ENCODE measurements at places on chromosomes 1 and 21.

GRCh38 chr21:32335601-32336575 lies 37.2 kb downstream of the MRAP start:
- DNase-seq = no peak

GRCh38 chr1:109814993-109815786 lies 51.5 kb upstream of the EPS8L3 start:
- no peak for DNase-seq

DNA sequence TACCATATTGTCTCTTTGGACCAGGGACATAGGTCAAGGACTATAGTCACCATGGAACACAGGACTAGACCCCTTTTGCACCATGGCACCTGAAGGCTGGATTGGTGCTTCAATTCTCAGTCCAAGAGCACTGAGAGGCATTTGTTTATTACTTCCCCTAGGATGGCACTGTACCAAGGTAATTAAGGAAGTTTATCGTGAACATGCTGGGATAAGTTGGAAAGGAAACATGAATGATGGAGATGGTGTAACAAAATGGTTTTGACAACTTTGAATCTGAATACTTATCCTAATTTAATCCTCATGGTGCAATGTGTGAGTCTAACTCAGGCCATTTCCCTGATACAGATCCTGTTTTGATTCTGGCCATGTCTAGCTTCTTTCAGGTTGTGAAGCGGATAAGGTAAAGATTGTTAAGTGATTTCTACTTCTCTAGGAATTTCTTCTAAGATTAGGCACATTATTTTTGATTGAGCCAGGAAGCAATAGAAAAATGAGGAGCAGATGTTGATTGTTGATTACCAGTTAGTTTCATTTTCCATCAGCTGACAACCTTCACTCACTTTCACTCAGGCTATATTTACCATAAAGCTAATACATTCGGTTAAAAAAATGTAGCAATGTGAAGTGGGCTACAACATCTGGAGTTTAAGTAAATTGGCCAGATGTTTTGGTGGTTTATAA lies 37.3 kb upstream of the SIPA1L2 start:
- DNase-seq = no peak

GRCh38 chr1:225733254-225733653 lies 44.4 kb upstream of the SRP9 start:
- no peak for DNase-seq

DNA sequence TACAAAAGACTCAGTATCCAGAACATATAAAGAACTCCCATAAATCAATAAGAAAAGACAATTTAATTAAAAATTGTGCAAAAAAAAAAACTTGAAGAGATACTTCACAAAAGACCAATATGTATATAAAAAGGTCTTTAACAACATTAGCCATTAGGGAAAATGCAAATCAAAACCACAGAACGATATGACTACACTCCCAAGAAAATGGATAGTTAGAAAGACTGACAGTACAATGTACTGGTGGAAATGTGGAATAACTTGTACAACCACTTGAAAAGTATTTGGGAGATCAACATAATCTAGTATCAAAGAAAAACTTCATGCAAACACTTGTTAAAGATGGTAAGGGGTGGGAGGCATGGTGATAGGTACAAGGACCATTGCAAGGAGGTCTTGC lies 3.9 kb upstream of the CLCA1 start:
- no peak for DNase-seq

- no peak for DNase-seq
These were observed 20.5 kb downstream of the WLS start for GRCh38 chr1:68211761-68212380.

DNA sequence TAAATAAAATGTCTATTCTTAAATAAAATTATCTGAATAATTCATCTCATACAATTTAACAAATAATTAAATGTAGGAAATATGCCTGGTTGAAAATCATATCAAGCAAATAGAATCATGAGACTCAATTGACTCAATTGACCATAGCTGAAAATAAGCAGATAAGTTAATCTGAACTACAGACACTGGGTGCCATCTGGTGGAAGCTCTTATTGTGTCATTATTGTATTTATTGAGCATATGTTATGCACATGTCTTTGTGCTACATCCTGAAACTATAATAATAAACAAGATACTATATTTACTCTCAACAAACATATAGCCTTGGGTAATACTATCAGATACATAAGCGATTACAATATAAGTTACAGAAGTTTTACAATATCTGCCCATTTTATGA lies 41.0 kb downstream of the BRINP3 start:
- no peak for DNase-seq

DNA sequence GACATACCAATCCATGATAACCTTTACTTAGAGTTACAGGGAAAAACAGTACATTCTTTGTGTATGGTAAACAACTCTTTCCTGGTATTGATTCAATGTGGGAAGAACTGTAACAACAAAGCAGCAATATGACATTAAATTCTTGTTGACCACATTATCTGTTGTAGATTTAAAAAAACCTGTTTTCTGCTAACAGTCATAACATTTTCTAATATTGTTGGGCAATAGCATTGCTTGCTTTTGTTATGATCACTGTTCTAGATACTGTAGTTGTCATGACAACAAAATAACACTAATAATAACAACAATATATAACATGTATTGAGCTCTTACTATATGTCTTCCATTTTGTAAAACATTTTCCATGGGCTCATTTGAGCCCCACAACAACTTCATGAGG lies 54.2 kb downstream of the PDE4B start:
- DNase-seq = no peak

- DNase-seq = no peak
These were observed 80.1 kb downstream of the CAPZB start for GRCh38 chr1:19405195-19405760.

- no peak for DNase-seq
These were observed at the start of gene RGS18 for GRCh38 chr1:192158181-192158580. TSS of gene RGS18 (plus strand) at chr1:192158462. CDS start at chr1:192158638, 176 bp downstream.

DNA sequence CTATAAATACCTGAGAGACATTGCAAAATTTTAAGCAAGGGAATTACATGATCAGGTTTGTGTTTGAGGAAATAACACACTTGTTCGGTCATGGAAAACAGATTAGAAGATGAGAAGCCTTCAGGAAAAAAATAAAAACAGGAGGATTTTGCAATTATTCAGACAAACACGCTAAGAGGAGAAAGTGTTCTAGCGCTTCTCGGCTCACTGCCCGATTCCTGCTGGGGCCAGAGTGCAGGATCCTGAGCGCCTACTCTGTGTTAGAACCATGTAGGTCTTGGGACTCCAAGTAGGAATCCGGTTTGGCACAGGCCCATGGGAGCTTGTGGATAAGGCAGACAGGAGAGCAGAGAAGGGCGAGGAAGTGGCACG lies 8.1 kb upstream of the PRELP start:
- DNase-seq = no peak

- no peak for DNase-seq
These were observed 23.6 kb downstream of the MCOLN3 start for GRCh38 chr1:85024736-85025135.

- DNase-seq = no peak
These were observed 276.3 kb upstream of the GJB5 start for GRCh38 chr1:34478515-34479076.

GRCh38 chr1:18175530-18176377 lies 68.2 kb downstream of the IGSF21 start:
- DNase-seq = no peak

DNA sequence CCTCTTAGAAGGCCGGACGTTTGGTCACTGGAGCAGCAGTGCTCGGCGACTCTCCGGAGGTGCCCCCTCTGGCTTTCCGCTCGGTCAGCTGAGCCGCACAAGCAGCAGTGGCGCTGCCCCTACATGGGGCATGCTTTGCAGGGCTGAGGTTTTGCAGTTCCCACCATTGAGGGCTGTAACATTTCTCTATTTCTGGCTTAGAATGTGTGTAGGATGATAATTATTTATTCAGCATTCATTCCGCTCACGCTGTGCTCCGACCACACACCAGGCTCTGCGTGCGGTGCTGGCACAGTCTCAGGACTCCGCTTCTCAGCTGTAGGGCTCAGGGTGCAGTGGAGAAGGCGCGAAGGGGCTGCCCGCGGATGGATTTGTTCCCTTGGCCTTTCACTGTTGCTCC lies 119.5 kb downstream of the PCBP3 start:
- no peak for DNase-seq

DNA sequence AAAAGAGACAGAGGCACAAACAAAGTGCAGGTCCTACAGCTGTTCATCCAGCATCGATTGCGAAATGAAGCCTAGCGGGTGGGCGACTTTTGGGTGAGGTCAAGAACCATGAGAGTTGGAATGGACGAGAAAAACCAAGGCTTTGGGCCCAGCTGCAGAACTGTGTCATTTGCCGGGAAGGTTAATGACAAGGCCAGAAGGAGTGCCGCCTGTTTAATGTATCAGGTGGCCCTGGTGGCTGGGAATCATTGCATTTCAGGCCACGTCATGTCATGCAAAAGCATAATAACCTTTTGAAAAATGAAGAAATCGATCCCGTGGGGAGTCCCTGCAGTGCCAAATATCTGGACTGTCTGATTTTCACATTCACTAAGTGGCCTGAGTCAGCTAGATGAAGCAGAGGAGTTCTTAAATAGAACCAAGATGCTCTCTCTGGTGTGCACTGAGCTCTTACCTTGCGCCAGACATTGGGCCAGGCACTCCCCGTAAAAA lies 8.1 kb upstream of the RCC2 start:
- DNase-seq = no peak

DNA sequence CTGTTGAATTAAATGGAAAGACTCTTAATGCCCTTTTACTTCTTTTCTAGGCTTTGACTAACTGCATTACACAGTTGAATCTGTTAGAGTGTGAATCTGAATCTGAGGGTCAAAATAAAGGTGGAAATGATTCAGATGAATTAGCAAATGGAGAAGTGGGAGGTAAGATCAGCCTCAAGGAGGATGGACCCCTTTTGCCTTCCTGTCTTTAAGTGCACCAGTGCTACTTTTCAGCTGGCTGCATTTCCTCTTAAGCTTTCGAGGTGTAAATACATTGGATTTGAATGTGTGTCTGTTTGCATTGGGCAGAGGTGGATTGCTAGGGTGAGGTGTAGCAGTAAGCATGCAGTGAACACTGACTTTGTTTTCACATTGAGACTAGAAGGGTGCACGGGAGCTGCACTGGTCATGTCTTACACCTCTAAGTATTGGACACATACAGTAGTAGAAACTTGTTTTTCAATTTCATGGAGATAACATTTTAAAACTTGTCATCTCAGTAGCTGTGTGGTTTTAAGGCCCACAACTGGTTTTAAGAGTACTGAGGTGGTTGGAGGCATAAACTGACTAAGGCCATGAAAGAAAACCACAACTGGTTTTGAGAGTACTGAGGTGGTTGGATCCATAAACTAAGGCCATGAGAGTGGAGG lies 35.4 kb downstream of the MIA3 start:
- DNase-seq = no peak

DNA sequence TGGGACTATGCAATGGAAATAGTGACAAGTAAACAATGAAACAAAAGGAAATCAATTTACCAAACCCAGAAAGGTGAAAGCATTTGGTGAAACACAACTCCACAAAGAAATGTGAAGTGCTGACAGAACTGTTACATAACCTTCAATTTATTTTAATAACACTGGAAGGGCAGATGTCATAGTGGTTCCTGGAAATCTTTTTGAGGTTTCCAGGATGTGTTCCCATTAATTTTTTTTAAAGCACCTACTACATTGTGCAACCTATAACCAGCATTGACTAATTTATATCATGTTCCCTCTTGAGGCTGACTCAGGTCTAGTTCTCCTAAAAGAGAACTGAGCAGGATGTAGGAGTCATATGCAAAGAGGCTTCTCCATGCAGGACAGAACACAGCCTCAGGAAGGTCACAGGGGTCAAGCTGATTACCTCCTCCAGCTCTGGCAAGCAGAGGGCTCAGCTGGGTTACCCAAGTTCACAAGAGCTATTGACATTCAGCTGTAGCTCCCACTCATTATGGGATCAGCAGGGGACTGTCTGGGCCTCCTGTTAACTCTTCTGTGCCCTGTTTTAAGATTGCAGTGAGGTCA lies 157.1 kb upstream of the NRIP1 start:
- no peak for DNase-seq

DNA sequence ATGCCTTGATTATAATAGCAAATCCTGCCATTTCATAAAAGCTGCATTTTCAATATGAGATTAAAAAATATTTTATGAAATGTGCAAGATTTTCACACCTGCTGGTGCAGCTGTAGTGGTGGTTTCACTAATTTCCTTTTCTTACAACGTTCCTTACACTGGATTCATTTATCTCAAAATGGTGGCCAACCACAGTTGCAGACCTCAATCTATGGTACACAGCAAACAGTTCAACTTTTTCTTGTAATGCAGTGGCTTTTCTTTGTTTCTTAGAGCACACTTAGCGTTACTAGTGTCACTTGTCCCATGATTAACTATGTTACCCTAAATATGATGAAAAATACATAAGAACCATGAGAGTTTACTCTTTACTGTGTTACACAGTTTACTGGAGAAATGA lies 32.7 kb downstream of the FCER1A start:
- DNase-seq = no peak

GRCh38 chr1:177183836-177184235 lies 13.1 kb downstream of the BRINP2 start:
- DNase-seq = no peak

GRCh38 chr1:36366091-36366661 lies 19.5 kb downstream of the STK40 start:
- DNase-seq = no peak
